Jurkat, Clone E6-1 (cell line): ENCODE measurements at places on chromosomes 3 and 15.

DNA sequence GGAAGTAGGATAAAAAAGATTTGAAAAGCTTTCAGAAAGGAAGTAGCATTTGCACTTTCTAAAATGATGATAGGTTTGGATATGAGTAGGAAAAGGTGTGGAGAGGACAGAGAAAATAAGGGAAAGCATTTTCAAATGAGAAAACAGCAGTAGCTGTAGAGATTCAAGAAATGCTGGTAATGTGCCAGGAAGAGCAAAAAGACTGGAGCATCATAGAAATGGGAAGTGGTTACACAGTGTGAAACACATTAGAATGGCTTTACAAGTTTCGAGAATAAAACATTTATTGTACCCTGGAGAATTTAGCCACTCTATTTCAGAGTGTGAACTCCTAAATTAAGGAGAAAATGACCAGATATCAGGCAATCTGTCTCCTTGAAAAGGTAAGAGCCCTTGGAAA lies 108.3 kb upstream of the CHL1 start:
- no peak for DNase-seq

DNA sequence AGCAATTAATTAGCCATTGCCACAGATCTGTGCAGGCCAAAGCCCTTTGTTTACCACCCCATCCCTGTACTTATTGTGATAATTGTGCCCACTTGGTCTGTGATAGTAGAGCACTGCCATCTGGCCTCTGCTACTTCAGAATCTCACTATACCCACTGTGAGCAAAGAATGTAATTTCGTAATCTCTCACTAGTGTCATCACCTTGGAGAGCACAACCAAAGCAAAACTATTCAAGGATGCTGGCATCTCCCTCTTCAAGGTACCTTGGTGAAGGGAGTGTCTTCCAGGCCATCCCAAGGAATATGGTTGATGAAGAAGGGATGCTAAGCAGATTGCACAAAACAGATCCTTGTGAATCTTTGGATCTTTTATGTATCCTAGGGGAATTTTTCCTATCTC lies 34.7 kb upstream of the NOX5 start:
- no peak for DNase-seq

DNA sequence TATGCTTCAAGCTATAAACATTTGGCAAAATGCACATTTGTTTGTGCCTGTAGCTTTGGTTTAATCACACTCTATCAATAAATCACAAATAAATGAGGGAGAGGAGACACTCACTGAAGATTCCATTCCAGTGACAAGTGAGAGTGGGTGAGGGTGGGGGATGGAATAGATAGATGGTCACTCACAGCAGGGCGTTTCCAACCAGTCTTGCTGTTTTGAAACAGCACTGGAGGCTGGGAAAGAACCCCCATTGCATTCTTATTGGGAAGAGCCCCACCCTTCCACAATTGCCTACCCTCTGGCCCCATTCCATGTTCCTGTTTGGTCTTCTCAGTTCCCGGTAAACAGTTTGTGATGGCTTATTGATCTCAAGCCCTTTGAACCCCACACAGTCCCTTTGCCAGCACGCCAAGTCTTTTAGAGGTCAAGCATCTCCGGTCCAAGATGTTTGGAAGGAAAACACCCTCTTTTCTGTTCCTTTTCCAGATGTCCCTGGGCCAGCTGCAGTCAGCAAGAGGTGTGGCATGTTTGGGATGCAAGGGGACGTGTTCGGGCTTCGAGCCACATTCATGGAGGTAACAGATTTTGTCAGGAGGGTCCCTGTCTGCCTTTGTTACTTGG lies 30.7 kb downstream of the LMCD1 start:
- DNase-seq, result no peak

DNA sequence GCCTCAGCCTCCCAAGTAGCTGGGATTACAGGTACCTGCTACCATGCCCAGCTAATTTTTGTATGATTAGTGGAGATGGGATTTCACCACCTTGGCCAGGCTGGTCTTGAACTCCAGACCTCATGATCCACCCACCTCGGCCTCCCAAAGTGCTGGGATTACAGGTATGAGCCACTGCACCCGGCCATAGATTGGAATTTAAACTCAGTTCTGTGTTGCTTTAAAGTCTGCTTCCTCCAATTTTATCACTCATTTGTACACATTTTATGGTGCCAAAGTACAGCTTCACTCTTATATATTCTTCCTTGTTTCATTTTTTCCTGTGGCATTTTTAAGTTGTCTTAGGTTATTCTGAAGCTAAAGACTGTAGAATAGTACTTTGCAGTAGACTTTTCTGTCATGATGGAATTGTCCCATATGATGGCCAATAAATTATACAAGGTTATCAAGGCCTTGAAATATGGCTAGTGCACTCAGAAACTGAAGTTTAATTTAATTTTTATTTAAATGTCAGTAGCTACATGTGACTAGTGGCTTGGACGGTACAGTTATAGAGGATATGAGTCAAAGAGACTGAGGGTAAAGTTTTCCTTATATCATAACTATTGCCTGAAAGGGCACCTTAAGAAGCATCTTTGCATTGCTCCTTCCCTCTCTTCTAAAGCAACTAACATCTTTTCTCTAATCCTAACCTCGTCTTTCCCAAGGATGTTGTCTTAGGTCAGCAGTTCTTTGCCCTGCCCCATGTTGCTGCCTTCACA lies 28.1 kb downstream of the ATP11B start:
- DNase-seq, result no peak

- DNase-seq, result no peak
Measured at GRCh38 chr3:3705090-3705775, 94.0 kb upstream of the LRRN1 start.

- DNase-seq, result no peak
Measured at GRCh38 chr3:88434001-88434400, 284.2 kb downstream of the C3orf38 start.

GRCh38 chr3:152664766-152665165 lies 170.2 kb upstream of the P2RY1 start:
- DNase-seq, result no peak

DNA sequence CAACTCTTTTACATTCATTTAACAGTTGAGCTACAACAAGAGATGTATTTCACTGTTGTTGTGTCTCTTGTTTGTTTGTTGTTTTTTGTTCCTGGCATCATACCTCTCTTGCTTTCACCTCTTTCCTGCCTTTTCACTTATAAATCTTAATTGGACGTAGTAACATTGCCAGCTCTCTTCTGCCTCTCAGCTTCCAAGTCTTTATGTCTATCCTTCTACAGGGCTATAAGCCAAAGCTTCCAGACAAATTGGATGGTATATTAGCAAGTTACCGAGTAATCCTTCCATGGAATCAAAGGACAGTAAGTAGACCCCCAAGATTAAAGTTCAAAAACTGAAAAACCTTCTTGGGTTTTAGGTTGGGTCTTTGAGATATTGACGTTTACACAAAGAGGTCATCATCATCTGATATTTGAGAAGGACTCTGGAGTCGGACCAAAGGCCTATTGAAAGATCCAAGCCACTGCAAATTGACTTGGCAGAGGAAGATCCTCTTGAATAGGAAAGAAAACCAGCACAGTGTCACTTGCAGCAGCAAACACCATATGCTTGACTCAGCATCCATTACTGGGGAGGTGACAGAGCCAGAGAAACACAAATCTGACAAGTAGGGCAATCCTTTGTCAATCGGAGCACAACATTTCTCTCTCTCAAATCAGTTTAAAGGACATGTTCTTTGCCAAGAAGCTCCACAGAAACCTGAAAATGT lies 648.5 kb upstream of the NR2F2 start:
- DNase-seq, result no peak

DNA sequence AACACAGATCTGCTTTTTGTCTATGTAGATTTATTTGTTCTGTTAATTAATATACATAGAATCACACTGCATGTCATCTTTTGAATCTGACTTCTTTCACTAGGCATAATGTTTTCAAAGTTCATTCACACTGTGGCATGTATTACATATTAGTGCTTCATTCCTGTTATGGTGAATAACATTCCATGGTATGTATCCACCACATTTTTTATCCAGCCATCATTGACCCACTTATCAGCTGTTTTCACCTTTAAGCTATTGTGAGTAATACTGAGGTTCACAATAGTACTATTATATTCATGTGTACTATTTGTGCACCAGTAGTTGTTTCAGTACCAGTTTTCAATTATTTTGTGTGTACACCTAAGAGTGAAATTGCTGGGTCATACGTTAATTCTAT lies 230.6 kb upstream of the CNTN3 start:
- no peak for DNase-seq

DNA sequence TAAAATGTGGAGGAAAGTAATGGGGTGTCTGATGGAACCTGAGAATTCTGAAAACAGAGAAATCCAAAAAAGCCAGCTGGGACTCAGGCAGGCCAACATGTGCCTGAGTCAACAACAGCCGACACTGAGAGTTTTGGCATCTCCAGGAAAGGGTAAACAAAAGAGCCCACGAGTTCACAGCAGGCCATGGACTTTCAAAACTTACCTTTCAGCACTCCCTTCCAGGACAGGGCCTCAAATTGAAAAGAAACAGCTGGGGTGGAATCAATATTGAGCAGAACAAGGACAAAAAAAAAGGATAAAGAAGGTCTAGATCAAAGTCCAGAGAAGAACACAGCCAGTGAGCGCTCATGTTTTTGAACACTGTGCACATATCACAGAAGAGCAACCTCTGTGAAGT lies 735.4 kb upstream of the GRM7 start:
- no peak for DNase-seq

GRCh38 chr15:42218953-42219592 lies 11.0 kb upstream of the VPS39 start:
- no peak for DNase-seq

GRCh38 chr15:95726891-95727290 lies 603.6 kb upstream of the NR2F2 start:
- no peak for DNase-seq

GRCh38 chr3:38147421-38147820 lies 9.0 kb downstream of the MYD88 start:
- DNase-seq, result no peak

- no peak for DNase-seq
Measured at GRCh38 chr3:133570937-133571320, 2.6 kb upstream of the CDV3 start.

GRCh38 chr3:125556314-125556713 lies 36.3 kb upstream of the SNX4 start:
- DNase-seq, result no peak
